ENCODE measurements at places on chromosomes 4 and X.

GRCh38 chrX:53316860-53317237 is 35.5 kb upstream of the IQSEC2 start:
- no peak for DNase-seq

DNA sequence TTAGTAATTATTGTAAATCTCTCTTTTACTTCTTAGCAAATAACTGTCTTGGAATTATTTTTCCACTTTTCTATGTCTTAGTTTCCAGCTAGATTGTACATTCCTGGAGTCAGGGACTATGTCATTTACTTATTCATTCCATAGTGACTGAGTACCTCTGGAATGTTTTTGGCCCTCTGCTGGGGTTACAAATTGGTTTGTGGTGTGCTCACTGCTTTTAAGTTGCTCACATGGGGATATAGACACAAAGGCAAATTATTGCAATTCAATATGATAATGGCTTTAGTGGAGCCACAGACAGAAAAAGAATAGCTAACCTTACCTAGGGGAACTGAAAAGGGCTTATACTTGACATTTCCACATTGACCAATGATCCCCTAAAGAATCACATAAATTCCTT is 63.7 kb upstream of the PDGFRA start:
- DNase-seq, result no peak

- DNase-seq, result no peak
These were observed 52.3 kb downstream of the GUCY1B1 start for GRCh38 chr4:155811083-155811482.

DNA sequence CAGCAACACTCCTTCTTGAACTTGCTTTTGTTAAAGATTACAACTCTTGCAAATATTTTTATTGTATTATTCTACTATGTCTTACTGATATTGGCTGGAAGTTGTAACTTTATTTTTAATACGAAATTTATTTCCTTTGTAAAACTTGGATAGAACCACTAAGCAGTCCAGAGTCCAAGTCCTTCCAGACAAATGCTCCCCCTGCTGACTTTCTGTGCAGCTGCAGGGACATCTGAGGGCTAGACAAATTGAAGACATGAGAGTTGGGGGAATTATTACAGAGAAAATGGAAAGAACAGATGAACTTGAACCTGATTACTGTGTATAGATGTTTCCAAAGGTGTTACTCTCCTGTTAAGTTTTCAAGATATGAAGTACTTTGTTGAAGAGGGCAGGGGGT is 238.8 kb downstream of the GRIA3 start:
- DNase-seq, result no peak

DNA sequence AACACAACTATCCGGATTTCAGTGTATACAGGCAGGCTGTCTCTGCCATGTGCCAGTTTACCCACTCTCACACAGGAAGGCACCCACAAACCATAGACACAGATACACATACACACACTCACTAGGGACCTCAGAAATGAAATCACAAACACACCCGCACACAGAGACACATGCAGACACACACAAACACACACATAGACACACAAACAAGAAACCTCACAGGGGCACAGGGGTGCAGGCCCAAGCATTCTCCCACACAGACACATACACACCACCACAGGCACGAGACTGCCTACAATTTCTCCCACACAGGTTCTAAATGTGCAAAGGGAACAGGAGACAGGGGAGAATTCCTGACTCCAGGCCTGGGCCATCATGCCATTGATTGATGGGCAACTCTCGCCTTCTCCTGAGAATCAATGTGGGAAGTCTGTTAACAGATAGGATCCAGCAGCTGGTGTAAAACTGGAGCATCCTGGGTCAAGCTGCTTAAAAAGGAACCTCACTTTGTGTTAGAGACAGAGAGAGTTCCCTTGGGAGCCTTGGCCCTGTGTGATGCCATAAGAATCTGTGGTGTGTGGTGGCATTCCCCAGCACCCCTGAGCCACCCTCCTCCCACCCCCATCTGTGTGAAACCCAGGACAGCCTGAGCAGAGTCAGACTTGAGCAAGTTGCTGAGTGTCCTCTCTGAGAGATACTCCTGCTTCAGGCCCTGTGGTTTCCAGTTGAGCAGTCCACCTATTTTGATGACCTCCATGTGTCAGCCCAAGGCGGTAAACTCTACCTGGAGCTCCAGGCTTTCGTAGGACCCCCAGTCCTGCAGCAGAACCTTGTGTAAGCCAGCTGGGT is 33.9 kb downstream of the NBDY start:
- DNase-seq, result no peak

DNA sequence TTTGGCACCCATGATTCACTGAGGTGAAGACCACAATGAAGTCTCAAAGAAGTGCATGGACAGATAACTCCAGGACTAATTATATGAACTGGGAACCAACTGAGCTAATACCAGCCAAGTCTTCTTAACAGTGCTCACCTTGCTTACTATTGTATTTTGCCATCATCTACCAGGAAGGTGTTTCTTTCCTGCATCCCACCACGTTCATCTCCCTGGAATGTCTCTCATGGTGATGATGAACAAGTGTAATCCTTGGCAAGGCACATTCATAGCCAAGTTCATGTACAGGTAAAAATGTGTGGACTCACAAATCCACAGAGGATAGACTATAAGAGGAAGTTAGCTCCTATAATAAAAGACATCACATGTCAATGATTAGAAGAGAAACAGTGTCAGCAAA is 489.1 kb downstream of the SMARCA1 start:
- DNase-seq, result no peak

DNA sequence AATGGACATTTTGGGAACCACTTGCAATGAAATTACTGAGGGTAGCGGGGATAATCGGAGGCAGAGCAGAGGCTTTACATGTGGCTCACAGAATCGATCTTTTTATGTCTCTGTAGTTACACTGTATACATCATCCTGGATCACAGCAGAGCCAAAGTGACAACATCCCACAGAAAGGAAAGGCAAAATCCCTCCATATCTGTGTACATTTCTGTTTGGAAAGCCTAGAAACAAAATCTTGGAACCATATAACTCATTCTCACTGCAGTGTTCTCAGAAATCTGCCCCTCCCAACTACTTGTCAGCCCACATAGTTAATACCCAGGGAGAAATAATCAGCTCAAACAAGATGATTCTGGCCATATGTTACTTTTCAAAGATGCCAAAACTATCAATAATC is 211.6 kb downstream of the DCLK2 start:
- no peak for DNase-seq

All from suppressor macrophage treated with lipopolysaccharide for 4 hours (primary cell).